ENCODE measurements at places on chromosomes 1 and 21. TPM values are rescaled to one million over a fixed set of nuclear protein-coding genes. Genes with fewer than 3 reads are reported as not detected.

DNA sequence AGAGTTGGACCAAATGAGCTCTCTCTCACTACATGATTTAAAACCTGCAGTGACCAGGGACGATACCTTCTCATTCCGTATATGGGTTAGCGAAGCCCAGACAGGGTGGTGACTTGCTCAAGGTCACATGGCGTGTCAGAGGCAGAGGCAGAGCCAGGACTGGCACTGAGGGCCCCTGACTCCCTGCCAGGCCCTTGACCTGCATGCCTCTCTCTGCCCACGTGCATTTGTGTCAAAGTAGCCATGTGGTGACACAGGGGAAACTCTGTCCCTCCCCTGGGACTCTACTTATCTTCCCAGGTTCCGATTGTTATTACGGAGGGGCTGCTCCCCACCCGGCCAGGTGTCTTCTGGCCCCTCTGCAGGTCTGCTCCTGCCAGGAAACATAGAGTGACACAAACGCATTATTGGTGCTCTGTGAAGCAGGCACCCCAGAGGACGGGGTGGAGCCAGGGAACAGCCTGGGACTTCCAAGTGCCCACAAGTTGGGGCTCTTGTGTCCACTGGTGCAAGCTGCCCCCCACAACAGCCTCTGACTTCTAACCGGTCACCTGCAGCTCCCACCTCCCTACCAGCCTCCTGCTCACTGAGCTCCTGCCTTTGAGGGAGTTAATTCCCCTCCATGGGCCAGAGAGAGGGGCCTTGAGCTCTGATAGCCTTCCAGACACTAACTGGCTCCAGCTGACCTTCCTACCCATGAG is 7.3 kb upstream of the TINAGL1 start:
- peak; percentile 34 for DNase-seq

DNA sequence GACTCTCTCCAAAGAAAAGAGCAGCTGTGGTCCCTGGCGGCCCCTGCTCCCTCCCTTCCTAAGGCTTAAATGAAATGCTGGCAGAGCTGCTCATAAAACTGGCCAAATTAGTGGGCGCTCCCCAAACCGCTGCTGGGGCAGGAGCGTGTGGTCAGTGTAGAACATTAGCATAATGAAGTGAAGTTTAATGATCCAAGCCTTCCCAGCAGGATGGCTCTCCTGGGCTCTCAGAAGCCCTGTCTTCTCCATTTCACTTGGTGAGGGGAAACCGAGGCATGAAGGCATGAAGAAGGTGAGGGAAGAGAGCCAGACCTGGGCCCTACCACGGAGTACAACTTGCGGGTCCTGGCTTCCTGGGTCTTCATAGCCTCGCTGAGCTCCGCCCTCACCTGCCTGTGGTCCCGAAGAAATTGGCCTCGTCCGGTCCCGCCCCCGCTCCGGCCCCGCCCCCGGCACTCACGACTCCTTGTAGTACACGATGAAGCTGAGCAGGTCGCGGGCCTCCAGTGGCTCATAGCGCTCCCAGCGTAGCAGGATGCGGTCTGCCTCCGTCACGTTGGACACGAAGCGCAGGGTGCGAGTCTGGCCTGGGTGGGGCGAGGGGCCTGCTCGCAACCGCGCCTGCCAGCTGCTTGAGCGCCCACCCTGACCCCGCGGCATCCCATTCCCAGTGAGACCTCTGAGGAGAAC is 10.3 kb downstream of the INSRR start:
- DNase-seq: no peak

DNA sequence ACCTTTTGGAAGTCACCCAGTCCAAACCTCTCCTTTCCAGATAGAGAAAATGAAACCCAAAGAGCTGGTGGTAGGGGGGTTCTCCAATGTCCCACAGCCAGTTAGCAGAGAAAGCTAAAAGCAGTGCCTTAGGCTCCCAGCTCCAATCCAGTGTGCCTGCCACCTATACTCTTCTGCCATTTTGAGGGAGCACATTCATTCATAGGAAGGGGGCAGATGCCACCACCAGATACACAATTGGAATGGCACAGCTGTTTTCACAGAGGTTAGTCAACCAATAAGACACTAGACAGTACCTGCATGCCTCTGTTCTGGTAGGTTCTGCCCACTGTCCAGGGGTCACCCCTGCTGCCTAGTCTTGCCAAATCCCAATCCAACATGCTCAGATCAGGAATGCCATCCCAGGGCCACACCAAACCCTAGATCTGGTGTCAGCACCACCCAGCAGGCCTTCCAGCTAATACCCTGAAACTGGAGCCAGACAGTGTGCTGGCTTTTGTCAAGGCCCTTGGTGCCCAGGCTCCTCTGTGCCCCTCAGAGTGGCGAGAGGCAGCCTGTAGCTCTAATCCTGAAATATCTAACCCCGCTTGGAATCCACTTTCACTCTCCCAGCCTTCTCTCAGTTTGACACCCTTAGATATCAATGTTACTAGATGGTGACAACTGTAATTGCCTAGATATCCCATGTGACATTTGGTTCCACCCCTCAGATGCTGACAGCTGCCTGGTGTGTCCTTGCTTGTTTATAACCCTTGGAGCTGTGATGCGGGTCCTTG is 178.6 kb downstream of the TGFBR3 start:
- no peak for DNase-seq

Gene CHIT1
- total RNA-seq: not detected

Gene MAD2L2
- total RNA-seq: 132 TPM

DNA sequence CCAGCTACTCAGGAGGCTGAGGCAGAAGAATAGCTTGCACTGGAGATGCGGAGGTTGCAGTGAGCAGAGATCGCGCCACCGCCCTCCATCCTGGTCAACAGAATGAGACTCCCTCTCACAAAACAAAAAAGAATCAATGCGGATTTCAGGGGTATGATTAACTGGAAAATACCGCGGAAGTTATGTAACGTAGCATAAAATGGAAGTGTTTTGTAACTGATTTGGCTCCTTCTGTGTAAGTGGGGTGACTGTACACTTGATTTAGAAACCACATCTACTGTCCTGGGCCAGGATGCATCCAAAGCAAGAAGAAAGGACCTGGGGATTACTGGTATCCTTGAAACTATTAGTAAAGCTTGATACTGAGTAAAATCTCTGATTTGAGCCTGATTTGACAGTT is 3.1 kb upstream of the VAMP4 start:
- DNase-seq: no peak

DNA sequence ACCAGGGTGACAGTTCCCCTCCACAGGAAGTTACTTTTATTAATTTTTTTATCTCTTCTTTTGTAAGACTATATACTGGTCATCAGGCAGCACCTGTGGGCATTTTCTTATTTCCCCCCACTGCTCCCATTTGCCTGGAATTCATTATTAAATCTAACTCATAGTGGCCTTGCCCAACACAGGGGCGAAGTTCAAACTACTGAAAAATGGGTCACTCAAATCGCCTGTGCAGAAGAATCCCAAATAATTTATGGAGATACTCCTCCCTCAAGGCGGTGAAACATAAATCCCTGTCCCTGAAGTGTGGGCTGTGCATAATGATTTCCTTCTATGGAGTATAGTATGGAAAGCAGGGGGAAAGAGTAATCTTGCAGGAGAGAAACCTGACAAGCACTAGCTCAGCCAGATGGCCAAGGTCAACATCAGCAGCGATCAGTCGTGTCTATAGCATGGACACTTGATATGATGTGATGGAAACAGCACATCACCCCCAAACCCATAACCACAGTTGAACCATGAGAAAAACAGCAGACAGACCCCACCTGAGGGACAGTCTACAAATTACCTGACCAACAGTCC is 7.9 kb downstream of the CAMK2N1 start:
- no peak for DNase-seq

Gene PBX1
- 18.5 TPM for total RNA-seq

DNA sequence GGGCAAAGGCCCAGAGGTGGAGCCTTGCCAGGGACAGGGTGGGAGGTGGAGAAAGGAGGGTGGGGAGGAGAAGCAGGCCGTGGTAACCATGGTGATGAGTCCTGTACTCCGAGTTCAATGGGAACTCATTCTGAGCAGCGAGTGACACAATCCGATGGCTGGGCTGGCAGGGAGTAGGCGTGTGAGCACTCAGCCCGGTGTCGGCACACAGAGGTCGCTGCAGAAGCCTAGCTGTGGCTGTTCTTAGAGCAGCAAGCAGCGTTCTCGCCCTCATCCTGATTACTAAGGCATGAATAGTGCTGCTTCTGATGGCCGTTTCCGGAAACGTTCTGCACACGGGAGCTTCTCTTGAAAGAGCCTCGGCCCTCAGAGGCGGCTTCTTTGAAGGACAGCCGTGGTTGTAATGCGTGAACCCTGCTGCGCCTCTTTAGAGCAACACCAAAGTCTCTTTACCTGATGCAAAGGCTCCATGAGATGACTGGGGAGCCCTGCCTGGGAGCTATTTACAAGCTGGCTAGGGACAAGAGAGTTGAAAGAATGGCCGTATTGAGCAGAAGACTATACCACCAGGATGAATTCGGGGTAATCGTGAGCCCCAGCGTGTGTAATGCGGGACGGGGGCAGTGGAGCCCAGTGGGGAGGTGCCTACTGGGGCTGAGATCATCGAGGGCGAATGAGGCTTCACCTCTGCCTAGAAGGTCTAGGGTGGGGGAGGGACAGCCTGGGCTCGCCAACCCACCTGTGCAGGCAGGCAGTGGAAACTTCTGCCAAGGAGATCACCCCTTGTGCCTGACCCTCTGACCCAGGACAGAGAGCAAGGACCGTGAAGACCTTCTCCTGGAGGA is 72.8 kb upstream of the PAX7 start:
- DNase-seq: no peak

Gene SAMSN1
- total RNA-seq: not detected

Gene HAO2
- not detected for total RNA-seq

DNA sequence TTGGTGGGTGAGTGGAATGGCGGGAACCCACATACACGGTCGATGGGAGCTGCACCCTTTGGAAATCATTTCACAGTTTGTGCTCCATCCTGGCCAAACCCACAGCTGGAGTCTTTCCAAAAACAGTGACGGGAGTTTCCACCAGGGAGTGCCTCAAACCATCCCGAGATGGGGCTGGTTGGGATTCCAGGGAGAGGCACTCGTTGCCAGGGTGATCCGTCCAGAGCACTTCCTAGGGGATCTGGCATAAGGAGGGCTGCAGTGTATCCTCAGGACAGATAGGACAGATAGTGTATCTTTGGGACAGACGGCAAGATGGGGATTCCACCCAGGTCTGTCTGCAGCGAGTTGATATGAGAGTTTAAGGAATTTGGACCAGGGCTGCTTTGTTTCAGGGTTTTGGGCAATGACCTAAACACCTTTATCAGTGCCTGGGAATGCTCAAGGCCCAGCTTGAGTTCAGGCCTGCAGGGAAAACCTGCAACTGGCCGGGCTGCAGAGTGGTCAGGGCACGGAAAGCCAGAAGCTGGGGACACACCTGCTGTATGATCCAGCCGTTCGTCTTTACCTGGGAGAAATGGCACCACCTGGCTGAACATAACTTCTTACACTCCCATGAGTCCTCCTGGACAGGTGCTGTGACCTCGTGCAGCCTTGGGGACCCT is 3.4 kb upstream of the POFUT2 start:
- peak; percentile 43 for DNase-seq

Gene FASLG
- not detected for total RNA-seq

Gene TRIM67
- total RNA-seq: 0.61 TPM

Gene PARP1
- total RNA-seq: 154 TPM

- no peak for DNase-seq
Observed at GRCh38 chr21:33292724-33293123, 26.6 kb downstream of the IL10RB start.

DNA sequence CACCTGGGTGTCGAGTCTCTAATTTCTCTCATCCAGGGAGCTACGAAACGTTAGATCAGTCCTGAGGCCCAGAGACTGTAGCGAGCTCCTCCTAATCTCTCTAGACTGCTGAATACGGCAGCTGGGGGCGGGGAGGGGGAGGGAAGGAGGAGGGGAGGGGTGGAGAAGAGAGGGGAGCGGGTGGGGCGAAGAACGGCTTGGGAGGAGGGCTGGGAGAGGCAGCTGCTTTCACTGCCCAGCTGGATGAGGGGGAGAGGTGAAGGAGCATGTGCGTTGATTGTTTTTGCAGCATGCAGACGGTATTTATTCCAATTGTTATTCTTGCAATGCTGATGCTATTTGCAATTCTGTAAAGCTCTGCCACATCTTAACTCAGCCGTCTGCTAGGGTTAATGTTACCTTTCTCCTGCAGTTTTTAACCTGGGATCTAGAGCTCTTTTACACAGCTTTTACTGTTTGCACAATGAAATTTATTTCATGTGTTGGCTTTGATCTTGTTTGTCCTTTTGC is 790 bp downstream of the DNAJC6 start:
- no peak for DNase-seq

Gene STIL
- 22.6 TPM for total RNA-seq

Gene BNIPL
- total RNA-seq: 0.75 TPM

DNA sequence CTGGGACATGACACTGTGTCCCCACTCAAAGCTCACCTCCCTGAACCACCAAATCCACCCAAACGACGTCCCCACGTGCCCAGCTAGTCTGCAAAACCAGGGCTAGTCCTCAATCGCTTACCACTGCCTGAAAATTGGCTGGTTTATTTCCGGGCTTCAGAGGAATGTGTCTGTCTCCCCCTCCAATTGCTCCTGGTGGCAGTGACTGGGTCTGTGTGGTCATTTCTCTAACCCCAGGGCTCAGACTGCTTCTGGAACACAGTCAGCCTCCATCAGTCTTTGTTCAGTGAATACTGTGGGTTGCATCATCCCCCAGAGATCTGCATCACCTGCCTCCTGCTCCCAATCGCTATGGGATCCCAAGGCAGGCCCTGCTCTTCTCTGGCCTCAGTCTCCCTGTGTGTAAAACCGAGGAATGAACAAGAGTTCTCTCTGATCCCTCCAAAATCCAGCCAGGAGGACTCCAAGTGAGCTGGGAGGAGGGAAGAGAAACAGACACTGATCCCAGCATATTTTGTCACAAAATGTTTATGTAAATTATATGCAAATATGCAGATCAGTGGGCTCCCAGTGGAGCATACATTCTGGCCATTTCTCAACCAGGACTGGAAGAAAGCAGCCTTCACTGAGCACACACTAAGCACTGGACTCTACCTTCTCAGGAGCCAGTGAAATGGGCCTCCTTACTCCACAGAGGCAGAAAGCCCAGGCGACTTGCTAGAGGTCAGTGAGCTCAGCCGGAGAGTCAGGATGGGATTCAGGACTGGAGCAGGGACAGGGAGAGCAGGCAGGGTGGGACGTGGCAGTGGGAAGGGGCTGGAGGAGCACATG is 20.9 kb downstream of the SDC3 start:
- DNase-seq: peak; percentile 68

DNA sequence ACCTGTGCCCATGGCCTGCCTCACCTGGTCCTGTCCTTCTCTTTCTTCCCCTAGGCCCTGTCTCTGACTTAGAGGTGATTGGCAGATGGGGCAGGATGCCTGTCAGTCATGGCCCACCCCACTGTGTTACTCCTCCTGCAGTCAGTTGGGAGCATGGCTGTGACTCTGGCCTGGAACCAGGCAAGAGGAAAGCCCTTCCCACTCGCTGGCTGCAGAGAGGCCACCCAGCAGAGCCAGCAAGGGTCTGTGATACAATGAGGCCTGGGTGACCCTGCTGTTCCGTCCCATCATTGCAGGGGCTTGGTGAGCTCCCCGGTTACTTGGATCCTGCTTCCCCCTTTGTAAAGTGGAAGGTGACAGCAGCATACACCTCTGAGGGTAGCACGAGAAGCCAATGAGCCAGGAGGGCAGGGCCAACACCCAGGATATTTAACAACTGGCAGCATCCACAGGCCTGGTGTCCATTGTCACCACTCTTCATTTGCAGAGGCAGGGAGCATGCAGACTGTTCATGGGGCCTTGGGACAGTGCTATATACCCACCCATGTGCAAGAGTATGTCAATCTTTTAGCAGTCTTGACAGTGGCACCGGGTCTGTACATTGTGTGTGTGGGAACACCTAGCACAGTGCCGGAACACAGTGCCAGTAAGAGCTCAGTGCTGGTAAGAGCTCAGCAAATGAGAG is 191.0 kb upstream of the C1orf174 start:
- DNase-seq: no peak
